Activated naive CD8-positive, alpha-beta T cell treated with anti-CD3 and anti-CD28 coated beads, Interleukin-2, amount 50 U/mL, for 16 hours (primary cell): ENCODE measurements at places on chromosomes 7 and 10.

GRCh38 chr10:51630640-51631005 lies 68.8 kb downstream of the CSTF2T start:
- DNase-seq: no peak

DNA sequence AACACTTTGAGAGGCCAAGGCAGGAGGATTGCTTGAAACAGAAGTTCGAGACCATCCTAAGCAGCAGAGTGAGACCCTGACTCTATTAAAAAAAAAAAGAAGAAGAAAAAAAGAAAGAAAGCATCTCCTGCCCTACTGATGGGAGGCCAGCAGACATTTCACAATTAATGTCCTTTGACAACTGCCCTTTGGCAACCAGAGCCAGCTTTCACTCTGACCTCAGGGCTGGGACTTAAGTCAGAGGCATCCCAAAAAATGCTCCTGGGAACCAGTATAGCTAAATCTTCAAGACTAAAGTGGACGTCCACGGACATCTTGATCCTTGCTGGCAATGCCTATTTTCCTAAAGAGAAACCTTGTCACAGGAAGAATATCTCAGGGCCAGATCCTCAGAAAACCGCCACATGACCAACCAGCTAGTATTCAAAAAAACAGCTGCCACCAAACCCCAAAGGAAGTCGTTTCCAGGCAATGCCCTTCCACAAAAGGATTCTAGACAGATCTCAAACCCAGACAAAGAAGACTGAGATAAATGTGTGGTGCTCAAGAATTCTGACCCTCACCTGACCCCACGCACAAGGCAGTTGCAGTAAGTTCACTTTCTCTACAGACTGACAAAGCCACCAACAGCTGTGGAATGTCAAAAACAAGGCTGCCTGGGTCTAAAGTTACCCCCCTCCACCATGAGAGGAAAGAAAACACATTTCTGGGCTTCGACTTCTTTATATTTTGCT lies 18.4 kb downstream of the GFRA1 start:
- no peak for DNase-seq

- DNase-seq: no peak
These were observed 157.2 kb upstream of the INSYN2A start for GRCh38 chr10:127353544-127353943.

DNA sequence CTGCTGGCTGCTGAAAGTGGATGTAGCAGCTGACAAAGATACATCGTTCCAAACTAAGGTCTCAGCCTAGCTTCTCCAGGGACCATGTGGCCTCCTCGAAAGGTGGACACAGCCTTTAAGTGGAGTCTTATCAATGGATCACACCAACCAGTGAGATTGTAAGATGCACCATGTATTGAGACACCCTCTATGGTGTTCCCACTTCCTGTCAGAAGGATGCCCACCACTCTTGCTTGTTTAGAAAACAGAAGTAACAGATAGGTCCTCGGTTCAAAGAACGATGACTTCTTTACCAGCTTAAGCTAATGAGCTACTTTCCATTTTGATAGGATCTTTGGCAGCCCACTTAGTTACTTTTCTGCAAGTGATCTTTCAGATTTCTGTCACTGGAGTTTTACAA lies 34.3 kb downstream of the SLC25A13 start:
- DNase-seq: no peak

GRCh38 chr7:100799037-100799896 lies 28.1 kb downstream of the EPHB4 start:
- no peak for DNase-seq

- no peak for DNase-seq
These were observed 11.7 kb downstream of the CPEB3 start for GRCh38 chr10:92278996-92279696.

GRCh38 chr10:871951-872403 lies 59.5 kb downstream of the LARP4B start:
- no peak for DNase-seq

DNA sequence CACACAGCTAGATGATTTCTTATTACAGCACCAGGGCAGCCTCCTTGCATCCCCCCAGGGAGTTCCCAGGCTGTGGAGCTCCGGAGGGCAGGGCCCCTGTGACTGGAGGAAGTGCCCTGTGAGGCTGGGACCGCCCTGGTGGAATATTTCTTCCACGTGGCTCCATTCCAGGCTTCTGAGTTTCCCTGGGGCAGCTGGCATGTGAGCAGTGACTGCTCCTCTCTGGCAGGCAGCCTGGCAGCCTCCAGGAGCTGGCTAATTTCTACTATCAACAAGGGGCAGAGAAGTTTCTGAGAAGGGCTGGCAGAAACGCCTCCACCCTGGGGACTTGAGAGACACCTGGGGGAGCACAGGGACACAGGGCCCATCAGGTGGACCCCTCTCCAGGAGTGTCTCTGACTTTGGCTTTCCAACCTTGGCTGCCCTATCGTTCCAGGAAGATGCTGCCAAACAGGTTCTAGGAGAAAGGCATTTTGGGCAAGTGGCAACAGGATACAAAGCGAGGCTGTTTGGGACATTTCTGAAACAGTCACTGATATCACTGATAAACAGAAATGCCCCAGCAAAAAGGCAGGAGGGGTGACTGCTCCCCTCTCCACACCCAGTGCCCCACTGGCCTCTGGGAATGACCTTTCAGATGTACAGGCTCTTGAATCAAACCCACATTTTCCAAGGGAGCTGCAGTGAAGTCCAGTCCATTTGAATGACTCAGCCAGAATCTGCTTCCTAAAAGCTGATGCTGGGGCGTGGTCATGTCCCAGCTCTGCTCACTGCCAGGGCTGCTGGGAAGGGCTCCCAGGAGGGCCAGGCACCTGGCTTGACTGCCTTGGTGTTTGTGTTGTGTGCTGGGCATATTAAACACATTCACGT lies 16.1 kb downstream of the MYOF start:
- no peak for DNase-seq

DNA sequence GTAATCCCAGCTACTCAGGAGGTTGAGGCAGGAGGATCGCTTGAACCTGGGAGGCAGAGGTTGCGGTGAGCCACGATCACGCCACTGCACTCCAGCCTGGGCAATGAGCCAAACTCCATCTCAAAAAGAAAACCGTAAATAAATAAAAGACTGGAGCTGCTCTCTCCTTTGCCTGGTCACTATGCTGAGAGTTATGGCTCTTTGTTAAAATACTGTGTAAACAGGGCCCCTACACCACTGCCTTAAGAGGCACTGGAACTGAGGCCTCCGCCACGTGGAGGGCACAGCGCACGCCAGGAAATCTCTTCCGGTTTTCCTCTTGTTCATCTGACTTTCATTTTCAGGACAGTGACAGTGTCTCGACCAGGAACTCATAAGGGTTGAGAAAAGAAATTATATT lies 123.3 kb downstream of the PAXIP1 start:
- no peak for DNase-seq

- no peak for DNase-seq
These were observed 89.1 kb downstream of the FGFR2 start for GRCh38 chr10:121509112-121509511.
